Daoy (cell line): ENCODE measurements at places on chromosomes 1 and 21. TPM values are rescaled to one million over a fixed set of nuclear protein-coding genes. Genes with fewer than 3 reads are reported as not detected.

DNA sequence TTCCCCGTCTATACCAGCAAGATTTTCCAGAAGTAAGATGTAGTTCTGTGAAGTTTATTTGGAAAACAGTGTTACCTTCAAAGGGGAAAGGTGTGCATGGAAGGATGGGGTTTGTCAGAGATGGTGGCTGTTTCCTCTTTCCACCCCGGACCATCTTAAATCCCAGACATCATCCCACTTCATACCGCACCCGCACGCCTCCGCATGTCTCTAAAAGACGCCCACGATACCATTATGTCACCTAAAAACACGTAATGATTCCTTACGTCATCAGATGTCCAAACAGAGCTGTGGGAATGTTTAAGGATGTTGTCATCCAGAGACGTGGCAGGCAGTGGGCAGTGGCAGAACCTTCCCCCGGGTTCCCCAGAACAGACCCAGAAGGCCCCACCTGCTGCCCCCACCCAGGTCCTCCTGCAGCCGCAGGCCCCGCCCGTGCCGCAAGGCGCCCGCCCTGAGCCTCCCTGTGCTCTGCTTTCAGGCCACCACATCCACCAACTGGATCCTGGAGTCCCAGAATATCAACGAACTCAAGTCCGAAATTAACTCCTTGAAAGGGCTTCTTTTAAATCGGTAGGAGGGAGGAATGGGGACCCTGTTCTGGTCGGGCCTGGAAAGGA is 152.2 kb downstream of the PEX14 start:
- DNase-seq = no peak

- DNase-seq = no peak
Measured at GRCh38 chr1:54699936-54700525, 15.6 kb upstream of the TTC4 start.

GRCh38 chr21:42781150-42781970 is 98.0 kb downstream of the WDR4 start:
- no peak for DNase-seq

- DNase-seq = peak; percentile 82
Measured at GRCh38 chr1:9691108-9691445, 39.5 kb downstream of the PIK3CD start.

DNA sequence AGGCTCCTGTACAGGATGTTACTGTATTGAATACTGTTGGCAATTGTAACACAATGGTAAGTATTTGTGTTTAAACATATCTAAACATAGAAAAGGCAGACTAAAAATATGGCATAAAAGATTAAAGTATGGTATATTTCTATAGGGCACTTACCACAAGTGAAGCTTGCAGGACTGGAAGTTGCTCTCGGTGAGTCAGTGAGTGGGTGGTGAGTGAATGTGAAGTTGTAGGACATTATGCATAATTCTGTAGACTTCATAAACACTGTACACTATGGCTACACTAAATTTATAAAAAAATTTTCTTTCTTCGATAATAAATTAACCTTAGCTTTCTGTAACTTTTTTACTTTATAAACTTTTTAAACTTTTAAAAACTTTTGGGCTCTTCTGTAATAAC is 13.7 kb upstream of the TRIM62 start:
- no peak for DNase-seq

- DNase-seq = peak; percentile 49
Measured at GRCh38 chr1:38114241-38115026, 67.8 kb upstream of the POU3F1 start.

GRCh38 chr1:244552336-244552735 is 91.3 kb downstream of the CATSPERE start:
- no peak for DNase-seq

GRCh38 chr1:197392541-197392940 is 124.5 kb downstream of the CRB1 start:
- DNase-seq = no peak

DNA sequence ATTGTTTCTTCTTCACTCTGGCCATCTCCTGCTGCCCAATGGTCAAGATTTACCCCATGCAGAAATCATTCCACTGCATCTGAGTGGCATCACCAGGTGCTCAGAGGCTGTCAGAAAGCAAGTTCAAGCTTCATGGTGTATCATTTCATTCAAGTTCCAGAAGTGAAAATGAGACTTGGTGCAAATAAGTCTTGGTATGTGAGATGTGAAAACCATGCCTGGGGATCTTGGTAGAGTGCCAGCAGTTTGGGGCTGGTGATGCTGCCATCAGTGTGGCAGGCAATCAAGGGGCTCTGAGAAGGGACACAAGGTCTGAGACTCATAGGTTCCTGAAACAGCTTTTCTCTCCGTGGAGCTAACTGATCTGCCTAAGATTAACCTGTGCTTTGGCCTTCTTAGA is 52.0 kb downstream of the CD2 start:
- no peak for DNase-seq

DNA sequence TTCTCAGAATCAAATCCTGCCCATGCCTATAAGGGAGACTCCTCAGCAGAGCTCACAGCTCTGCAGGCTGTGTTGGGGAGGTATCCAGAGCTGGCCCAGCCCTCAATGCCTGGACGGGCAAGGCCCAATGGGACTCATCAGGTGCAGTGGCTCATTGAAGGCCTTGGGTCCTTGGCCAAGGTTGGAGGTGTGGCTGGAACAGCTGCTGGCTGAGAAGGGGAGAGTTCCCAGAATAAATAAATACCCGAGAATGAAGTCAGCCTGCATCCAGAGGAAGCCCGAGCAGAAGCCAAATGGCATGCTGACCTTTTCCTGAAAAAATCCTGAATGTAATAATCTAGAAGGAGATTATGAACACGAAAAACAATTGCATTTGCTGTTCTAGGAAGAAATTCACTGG is 25.2 kb upstream of the IKBKE start:
- DNase-seq = no peak

DNA sequence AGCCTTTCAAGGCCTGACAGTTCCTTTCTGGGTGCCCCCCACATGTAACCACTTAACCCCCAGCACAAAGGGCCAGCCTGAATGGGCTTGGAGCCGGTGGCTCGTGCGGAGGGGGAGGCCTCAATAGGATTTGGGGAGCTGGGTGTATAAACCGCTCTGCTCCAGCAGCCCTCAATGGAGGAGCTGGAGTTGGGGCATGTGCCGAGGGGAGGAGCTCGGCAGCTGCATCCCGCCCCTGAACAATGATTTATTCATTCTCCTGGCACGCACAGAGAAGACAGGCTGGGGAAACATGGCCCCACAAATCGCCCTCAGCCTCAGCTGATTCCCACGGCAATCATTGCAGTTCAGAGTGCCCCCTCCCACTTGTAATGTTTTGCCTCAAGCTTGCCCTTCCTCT is 6.9 kb upstream of the C1orf216 start:
- DNase-seq = no peak

DNA sequence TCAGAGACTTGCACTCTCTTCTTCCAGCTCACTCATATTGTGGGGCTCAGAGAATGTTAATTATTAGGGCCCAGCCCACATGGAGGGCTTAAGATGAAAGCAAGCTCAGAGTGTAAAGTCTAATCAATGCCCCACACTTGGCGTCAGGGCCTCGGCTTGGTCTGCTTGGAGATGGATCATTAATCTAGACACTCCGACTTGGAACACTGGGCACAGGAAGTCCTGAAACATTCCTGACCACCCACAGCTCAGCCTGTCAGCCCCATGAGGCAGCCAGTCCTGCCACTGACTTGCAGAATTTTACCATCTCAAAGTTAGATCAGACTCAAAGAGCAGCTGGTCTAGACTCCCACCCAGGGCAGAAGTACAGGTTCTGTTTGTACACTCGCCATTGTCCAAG is 69.8 kb upstream of the TRABD2B start:
- no peak for DNase-seq

- DNase-seq = no peak
Measured at GRCh38 chr1:206457408-206458120, 12.7 kb upstream of the IKBKE start.

GRCh38 chr1:226293553-226293920 is 15.4 kb downstream of the LIN9 start:
- no peak for DNase-seq

DNA sequence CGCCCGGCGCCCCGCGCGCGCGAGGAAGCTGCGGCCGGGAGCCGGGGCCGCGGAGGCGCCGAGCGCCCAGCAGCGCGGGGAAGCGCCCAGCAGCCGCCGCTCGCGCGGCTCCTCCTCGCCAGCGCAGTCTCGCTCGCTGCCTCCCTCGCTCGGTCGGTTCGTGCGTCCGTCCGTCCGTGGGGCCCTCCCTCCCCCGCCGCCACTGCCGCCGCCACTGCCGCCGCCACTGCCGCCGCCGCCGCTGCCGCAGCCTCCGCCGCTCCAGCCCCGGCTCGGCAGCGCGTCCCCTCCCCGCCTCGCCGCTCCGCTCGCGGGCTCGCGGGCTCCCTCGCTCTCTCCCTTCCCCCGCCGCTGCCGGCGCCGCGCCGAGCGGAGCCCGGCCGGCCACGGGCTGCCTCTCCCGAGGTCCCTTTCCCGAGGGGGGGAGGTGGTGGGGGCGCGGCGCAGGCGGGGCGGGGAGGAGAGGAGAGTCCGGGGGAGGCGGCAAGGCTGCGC is at the start of gene KCND3:
KCND3 (minus strand) TSS at position 138 of the 495 bp plus-strand sequence.
- peak; percentile 49 for DNase-seq

GRCh38 chr1:217238945-217239344 is 391.9 kb downstream of the GPATCH2 start:
- DNase-seq = no peak

GRCh38 chr1:184189361-184189760 is 137.8 kb downstream of the TSEN15 start:
- no peak for DNase-seq

DNA sequence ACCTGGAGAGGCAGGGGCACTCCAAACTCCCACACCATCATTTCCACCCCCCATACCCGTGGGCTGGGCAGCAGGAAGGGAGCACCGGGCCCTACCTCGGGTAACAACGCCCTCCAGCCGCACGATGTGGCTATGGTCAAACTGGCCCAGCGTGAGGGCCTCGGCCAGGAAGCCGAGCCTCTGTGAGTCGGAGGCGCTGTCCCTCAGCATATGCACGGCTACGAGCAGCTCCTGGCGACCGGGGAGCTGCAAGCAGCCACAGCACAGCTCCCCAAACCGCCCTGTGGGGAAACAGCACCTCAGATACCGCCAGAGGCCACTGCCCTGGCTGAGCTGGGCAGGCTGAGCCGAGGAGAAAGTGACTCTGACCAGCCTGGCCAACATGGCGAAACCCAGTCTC is 29.2 kb downstream of the CDCA8 start:
- DNase-seq = no peak

- no peak for DNase-seq
Measured at GRCh38 chr1:84141182-84142003, 2.7 kb upstream of the PRKACB start.

- DNase-seq = no peak
Measured at GRCh38 chr1:53409695-53410094, 49.5 kb upstream of the DMRTB1 start.

DNA sequence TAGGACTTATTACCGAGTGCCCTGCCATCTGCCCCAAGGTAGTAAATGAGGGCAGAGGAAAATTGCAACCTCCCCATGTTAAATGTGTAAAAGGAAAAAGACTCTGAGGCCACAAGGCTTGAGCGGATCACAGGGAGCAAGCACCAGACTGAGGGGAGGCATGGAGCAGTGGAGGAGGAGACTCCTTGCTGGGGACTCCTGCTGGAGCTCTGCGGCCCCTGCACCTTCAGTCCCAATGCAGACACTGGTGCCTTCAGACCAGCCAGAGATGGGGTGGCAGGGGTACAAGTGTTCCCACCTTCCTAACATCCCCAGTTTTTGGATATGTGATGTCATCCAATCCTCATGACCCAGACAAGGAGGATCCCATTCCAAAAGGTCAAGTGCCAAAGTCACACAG is 128.4 kb upstream of the NGF start:
- DNase-seq = no peak

DNA sequence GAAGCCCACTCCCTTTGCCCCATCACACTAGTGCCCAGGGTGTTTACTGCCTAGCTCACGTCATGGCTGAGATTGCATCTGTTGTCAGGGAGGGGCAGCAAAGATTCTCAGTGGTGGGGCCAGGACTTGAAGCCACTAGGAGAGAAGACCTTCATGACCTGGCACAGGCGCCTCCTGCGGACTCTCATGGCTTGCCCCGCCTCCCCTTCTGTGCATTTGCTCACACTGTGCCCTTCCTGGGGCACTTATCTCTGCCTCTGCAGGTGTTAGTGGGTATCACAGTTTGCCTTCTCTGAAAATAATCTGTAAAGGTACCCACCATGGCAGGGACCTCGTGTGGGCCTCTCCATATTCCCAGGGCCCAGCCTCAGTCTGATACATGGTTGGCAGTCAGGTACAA is 20.1 kb downstream of the PTPRU start:
- no peak for DNase-seq

GRCh38 chr1:201937624-201938213 is 8.6 kb downstream of the LMOD1 start:
- peak; percentile 58 for DNase-seq

DNA sequence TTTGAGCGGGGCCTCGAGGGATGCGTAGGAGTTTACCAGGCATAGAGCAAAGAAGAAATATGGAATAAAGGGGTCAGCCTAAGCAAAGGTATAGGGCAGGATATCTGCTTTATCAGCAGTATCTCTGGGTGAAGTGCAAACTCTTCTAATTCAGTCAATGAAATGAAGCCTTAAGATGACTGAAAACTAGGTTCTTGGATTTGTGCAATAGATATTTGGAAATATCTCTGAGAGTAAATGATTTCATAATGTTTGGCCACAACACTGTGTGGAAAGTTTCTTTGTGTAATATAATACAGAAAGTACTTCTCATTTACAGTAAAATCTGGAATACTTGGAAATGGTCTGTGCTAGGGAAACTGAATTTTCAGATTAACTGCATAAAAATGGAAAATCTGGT is 26.1 kb downstream of the KCNJ15 start:
- DNase-seq = no peak

Gene TIE1
- 37.1 and 50.3 TPM in 2 replicates for total RNA-seq

Gene HSD3B2
- not detected in 2 replicates for total RNA-seq

Gene HUNK
- 0.98 and 1.9 TPM in 2 replicates for total RNA-seq

Gene TAS1R1
- not detected in 2 replicates for total RNA-seq

Gene AIM2
- 3.9 and 5.3 TPM in 2 replicates for total RNA-seq

Gene CFHR1
- not detected in 2 replicates for total RNA-seq

Gene SUSD4
- 26.9 and 29.0 TPM in 2 replicates for total RNA-seq

Gene TSTD1
- 0.17 TPM in 1 of 2 replicates, not detected in the other for total RNA-seq

Gene LINGO4
- not detected in 2 replicates for total RNA-seq

Gene PKNOX1
- 18.0 and 20.1 TPM in 2 replicates for total RNA-seq

Gene ETNK2
- total RNA-seq = 9.2 and 10.5 TPM in 2 replicates

Gene PLXNA2
- total RNA-seq = 3.1 and 3.3 TPM in 2 replicates

Gene ATP6V1G3
- not detected in 2 replicates for total RNA-seq

Gene SELP
- not detected in 2 replicates for total RNA-seq
